T-helper 2 cell (primary cell): ENCODE measurements at places on chromosomes 16 and 17.

- no peak for DNase-seq
Measured at GRCh38 chr17:45775148-45775547, 9.0 kb upstream of the CRHR1 start.

DNA sequence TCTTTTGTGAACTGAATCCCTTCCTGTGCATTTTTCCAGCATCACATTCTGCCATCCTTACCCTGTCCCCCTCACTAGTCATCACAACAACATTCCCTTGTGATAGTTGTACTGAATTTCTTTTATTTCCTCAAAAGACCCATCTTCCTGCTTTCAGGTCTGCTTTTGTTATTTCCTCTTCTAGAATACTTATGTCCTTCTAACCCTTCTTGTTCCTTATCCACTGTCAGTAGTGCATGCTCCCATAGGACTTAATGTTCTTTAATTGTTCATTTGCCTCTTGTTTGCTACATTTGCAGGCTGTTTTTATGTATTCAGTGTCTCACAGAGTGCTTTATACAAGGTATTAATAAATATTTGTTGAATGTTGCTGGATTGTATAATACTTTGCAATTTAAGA, 73.0 kb downstream of the BCAS3 start:
- no peak for DNase-seq

- DNase-seq, result no peak
Measured at GRCh38 chr16:88317613-88317965, 65.2 kb upstream of the ZNF469 start.

DNA sequence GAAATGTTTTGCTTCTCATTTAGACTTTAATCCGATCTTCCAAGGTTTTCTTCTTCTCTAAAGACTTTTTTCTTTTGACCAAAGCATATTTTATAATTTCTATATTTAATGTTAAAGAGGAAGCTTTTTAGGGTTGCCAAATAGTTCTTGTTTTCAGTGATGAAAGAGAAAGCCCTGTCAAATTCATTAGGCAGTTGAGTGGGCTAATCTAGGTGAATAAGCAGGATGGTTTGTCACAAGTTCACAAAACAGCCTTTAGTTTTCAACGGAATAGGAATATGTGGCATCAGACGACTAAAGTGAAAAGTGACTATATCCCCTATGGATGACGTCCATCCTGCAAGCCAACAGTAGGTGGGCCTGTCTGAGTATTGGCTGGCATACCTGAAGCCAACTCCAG, 118.8 kb downstream of the NLK start:
- no peak for DNase-seq

- DNase-seq, result no peak
Measured at GRCh38 chr17:75922173-75922961, 17.7 kb upstream of the MRPL38 start.

DNA sequence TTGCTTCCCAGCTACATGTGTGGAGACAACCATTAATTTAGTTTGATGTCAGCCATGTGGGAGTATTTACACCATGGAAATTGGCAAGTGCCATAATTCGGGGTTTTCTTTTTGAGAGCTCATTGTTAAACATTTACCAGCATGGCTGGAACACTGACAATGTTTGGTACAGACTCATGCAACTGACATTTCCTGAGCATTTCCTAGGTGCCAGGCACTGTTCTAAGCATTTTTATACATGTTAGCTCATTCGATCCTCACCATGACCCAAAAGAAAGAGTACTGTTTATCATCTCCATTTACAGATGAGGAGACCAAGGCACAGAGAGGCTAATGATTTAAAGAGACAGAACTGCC, 86.9 kb downstream of the FOXL1 start:
- DNase-seq, result no peak

- no peak for DNase-seq
Measured at GRCh38 chr16:54062361-54063278, 224.0 kb downstream of the IRX3 start.

DNA sequence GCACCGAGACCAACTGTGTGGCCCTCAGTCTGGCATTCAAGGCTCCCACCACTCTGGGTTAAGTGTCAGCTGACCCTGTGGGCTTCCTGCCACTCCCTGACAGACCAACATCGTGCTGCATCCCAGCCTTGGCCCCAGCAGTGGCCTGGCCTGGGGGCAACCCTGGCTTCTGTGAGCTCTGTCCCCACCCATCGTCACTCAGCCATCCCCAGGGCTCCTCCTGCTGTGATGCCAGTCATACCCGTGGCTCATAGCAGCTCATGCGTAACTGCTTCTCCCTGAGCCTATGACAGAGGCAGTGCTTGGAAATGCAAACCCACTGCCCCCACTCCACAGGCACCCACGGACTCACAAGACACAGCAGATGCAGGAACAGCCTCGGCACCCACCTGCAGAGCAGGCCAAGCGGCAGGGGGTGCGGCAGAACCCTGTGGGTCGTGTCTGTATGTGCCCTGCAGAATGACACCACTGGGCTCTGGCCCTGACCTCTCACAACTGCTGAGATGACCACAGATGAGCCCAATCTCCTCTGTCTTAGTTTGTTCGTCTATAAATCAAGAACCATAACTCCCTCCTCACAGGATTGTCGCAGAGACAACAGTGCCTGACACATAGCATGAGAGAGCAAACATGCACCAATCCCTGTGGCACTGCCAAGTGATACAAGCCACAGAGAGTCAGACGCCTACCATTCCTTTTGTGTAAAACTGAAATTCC, 26.6 kb downstream of the PIEZO1 start:
- DNase-seq, result no peak

GRCh38 chr17:45073414-45074070, 12.4 kb downstream of the NMT1 start:
- DNase-seq, result no peak

GRCh38 chr16:76338472-76338871, 61.3 kb downstream of the CNTNAP4 start:
- DNase-seq, result no peak

DNA sequence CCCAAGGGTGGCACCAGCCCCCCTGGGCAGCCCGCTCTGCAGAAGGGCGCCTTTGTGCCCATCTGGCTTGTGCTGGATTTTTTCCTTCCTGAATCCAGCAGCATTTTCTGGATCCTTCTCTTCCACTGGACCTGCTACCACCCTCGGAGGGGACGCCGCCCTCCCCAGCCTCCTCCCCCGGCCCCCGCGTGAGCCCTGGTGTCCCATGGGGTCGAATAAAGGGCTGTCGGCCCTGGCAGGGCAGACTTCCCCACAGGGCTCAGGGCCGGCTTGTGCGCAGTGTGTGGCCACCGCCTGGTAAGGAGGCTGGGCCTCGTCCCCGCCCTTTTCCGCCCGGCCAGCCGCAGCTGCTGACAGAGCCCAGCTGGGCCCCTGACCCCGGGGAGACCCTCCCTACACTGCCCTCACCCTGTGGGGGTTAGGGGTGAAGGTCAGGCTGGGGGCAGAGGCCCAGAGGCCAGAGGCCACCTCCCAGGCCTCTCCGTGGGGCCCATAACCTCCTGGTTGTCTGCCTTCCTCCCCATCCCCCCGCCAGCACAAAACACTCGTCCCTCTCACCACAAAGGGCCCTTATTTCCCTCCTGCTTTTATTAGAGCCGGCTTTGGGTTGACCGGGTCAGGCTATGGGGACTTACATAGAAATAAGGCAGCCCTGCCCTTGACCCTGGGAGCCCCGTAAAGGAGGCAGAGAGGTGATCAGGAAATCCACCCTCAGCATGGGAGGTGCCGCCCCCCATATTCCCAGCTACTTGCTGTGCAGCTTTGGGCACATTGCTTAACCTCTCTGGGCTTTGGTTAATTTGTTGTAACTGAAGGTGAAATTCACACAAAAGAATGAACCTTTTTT, 179.3 kb upstream of the CIBAR2 start:
- DNase-seq, result no peak

DNA sequence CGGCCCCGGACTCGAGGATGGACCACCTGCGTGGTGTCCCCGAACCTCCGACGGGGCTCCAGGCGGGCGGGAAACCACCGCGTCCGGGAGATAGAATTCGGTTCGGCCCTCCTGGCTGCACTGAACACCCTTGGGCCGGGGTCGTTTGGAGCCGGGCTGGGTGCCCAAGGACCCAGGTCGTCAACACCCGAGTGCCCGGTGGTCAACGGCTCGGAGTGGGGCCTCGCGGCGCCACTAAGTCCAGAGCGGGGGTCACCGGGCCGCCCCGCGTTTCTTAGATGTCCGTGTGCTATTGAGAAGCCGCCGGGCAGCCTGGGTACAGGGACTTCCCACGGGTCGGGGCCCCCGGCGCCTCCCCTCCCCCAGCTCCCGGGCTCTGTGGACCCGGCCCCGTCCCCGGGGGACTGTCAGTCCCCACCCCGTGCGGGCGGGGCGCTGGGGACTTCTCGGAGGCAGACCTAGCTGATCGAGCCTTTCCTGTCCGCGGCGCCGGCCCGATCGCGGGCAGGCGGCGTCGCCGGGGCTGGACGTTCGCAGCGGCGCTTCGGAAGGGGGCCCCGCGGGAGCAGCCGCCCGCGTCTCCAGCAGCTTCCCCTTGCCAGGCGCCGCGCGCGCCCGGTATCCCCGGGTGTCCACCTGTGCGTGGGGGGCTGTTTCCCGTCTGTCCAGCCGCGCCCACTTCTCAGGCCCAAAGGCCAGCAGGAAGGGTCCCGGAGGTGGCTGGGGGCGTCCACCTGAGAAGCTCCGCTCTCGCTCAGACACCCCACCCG, 655 bp upstream of the NPTX1 start:
- DNase-seq, result no peak

DNA sequence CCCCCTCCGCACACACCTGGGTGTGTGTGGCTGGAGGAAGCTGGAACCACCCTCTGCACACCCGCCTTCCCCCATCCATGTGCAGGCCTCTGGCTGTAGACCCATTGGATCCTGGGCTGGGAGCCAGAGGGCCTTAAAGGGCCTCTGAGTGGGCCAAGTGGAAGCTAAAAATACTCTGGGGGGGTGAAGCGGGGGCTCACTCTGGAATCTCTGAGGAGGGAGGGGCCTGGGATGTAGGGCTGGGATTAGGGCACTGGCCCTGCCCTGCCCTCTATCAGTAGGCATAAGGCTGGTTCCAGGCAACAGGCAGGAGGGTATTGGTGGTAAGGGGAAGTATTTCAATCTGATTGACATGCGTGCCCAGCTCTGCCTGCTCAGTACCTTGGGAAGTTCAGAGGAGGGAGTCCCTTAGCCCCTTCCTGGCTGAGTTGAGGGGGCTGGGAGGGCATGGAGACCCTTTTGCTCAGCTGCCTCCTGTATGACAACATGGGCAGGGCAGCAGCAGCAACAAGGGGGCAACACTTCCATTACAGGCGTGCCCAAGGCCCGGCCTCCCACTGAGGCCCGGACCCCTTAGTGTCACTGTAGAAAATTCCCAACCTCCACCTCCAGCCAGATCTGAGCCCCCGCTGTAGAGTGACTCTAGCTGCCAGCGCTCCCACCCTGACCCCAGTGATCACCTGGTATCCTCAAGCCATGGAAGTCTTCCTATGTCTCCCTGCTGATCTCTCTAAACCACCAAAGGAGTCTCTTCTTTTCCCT, 5.2 kb downstream of the ITGA3 start:
- DNase-seq, result no peak
